GM12878 (cell line): ENCODE measurements at places on chromosomes 3 and 15. TPM values are rescaled to one million over a fixed set of nuclear protein-coding genes. Genes with fewer than 3 reads are reported as not detected.

EXD1 gene
- total RNA-seq = not detected in 2 replicates

SMAD6 gene
- total RNA-seq = 0.10 and 0.16 TPM in 2 replicates

CCR5 gene
- 1.2 TPM in 2 replicates for total RNA-seq

SCN11A gene
- total RNA-seq = not detected in 2 replicates

TOP2B gene
- total RNA-seq = 111 and 116 TPM in 2 replicates

CCDC39 gene
- 0.43 and 0.44 TPM in 2 replicates for total RNA-seq

PLIN1 gene
- 0.08 TPM in 1 of 2 replicates, not detected in the other for total RNA-seq

MRPL47 gene
- total RNA-seq = 44.7 and 49.8 TPM in 2 replicates

ASTE1 gene
- 6.0 and 6.1 TPM in 2 replicates for total RNA-seq

DOCK3 gene
- total RNA-seq = 0.03 TPM in 1 of 2 replicates, not detected in the other

CLDN11 gene
- total RNA-seq = 0.15 and 0.29 TPM in 2 replicates

CTXN2 gene
- total RNA-seq = not detected in 2 replicates

CAND2 gene
- 1.6 and 1.9 TPM in 2 replicates for total RNA-seq

TM4SF18 gene
- not detected in 2 replicates for total RNA-seq

MFGE8 gene
- total RNA-seq = 1.9 and 2.7 TPM in 2 replicates

FBXO40 gene
- total RNA-seq = not detected in 2 replicates

PEX5L gene
- total RNA-seq = 0.51 and 0.92 TPM in 2 replicates
